ENCODE measurements at places on chromosomes 2 and 18. TPM values are rescaled to one million over a fixed set of nuclear protein-coding genes. Genes with fewer than 3 reads are reported as not detected.

DNA sequence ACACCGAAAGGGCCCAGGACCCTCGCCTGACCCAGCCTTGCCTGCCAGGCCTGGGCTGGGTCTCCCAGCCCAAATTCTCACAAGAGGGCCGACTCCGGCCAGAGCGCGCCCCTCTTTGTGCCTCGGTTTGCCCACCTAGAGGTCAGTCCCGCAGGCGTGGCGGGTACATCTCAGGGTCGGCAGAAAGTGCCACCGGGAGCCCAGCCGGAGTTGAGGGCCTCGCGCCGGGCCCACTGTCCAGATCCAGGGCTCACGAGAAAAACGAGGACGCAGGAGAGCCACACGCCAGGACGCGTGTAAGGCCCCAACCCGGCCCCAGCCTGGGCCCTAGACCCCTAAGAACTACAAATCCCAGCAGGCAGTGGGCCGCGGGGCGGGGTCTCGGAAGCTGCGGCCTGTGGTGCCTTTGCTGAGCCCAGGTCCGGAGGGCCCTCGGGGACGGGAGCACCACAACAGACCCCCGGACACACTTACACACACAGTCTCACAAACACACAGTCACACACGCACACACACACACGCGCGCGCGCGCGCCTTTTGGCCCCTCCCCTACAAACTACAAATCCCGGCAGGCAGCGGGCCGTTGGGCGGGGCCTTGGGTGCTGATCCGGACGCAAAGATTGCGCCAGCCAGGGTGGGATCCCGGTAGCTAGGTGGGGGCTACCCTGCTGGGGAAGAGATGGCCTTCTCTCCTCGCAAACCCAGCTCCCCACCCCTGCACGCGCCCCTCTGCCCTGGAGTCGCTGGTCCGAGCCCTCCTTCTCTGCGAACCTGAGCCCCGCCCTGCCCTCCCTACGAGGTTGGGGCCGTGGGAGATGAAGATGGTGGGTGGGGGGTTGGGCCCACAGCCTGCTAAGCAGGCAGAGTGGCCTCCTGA, at the start of gene SH2D6:
Gene SH2D6 (plus strand): TSS at position 583 of the 877 bp plus-strand sequence. CDS start 10,752 bp downstream, outside the sequence.
- peak within 1 kb of the TSS; percentile 89 for H3K4me3 ChIP-seq
- no peaks in the 10 kb centered on the region for H3K27me3 ChIP-seq
- DNase-seq = peak; percentile 49
- peaks cover 36% of the 10 kb centered on the region for H3K4me1 ChIP-seq
- peak within 1 kb of the TSS; percentile 87 for H3K27ac ChIP-seq
- H3K36me3 ChIP-seq = no peaks in the 10 kb centered on the region

- no peak overlapping the region for H3K27ac ChIP-seq
- DNase-seq = no peak
- H3K4me1 ChIP-seq = no peaks in the 10 kb centered on the region
- H3K27me3 ChIP-seq = no peaks in the 10 kb centered on the region
These were observed 1.6 kb downstream of the TMEM178A start for GRCh38 chr2:39667104-39667885.

GRCh38 chr18:50666536-50666935, 106.6 kb downstream of the MAPK4 start:
- no peaks in the 10 kb centered on the region for H3K36me3 ChIP-seq
- H3K4me1 ChIP-seq = peaks cover 16% of the 10 kb centered on the region
- no peak for DNase-seq
- H3K27ac ChIP-seq = no peak overlapping the region

DNA sequence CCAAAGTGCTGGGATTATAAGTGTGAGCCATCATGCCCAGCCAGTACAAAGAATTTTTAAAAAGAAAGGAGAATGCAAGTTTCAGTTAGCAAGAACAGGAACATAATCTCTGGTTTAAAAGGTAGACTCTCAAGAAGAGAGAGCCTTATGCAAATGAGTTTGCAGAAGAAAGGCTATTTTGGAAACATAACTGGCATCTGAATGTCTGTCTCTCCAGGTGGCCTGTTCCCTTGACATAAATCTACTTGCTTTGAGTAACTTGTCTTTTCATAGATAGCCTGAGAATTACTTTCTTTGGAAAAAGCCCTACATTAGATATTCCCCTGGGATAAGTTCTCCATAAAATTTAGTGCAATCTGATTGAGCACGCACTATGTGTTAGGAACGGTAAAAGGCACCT, 109.6 kb downstream of the ICOS start:
- no peak overlapping the region for H3K4me3 ChIP-seq
- H3K36me3 ChIP-seq = no peaks in the 10 kb centered on the region
- no peaks in the 10 kb centered on the region for H3K4me1 ChIP-seq
- H3K27ac ChIP-seq = no peak overlapping the region
- no peaks in the 10 kb centered on the region for H3K27me3 ChIP-seq
- no peak for DNase-seq

- no peak overlapping the region for H3K4me3 ChIP-seq
- peak overlapping the region; percentile 98 for H3K27ac ChIP-seq
- H3K4me1 ChIP-seq = peaks cover 50% of the 10 kb centered on the region
- no peaks in the 10 kb centered on the region for H3K27me3 ChIP-seq
- DNase-seq = no peak
- peaks cover 12% of the 10 kb centered on the region for H3K36me3 ChIP-seq
These were observed 25.9 kb downstream of the RAMP1 start for GRCh38 chr2:237885111-237885930.

DNA sequence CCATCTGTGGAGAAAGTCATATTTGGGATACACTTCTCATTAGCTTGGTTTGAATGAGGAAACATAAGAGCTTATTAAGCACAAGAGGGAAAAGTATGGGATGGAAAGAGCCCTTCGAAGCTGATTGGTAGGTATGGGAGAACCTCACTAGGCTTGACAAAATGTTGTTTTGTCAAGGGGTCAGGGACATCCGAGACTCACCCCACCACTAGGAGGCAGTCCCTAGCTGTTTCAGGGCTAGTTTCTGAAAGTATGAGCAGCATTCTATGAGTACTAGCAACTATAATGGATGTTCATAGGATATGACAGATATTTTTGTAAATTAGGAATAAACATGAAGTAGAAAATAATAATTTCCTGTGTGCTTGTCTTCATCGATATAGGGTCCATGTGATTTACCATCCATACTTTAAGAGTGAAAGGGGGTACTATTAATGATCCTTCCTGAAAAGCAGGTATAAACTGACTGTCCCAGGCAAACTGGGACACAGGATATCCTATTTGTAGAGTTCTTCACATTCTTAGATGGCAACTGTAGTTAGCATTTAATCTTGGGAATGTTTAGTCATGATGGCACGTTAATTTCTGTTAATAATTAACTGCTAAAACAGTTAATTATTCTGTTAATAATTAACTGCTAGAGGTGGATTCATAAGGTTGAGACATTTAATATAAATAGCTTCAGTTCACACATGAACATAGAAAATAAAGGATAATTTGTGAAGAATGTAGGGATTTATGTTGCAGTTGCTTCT, 28.4 kb downstream of the OTX1 start:
- no peak overlapping the region for H3K4me3 ChIP-seq
- H3K27ac ChIP-seq = no peak overlapping the region
- no peaks in the 10 kb centered on the region for H3K4me1 ChIP-seq
- H3K36me3 ChIP-seq = no peaks in the 10 kb centered on the region
- DNase-seq = no peak

DNA sequence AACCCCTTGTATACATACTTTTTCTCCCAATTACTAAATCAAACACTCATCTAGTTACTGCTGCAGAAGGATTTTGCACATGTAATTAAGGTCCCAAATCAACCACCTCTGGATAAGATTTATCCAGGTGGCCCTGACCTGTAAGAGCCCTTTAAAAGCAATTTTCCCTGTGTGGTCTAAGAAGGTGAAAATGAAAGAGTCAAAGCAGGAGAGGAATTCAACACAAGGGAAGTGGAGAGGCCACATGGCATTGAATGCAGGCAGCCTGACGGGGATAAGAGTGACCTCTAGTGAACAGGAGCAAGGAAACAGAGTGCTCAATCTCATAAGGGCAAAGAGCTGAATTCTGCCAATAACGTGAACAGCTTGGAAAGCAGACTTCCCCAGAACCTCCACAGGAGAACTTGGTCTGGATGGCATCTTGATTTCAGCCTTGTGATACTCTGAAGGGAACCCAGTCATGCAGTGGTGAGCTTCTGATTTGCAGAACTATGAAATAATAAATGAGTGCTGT, 27.2 kb downstream of the PPP3R1 start:
- no peaks in the 10 kb centered on the region for H3K36me3 ChIP-seq
- H3K4me3 ChIP-seq = no peak overlapping the region
- no peaks in the 10 kb centered on the region for H3K27me3 ChIP-seq
- H3K27ac ChIP-seq = no peak overlapping the region

DNA sequence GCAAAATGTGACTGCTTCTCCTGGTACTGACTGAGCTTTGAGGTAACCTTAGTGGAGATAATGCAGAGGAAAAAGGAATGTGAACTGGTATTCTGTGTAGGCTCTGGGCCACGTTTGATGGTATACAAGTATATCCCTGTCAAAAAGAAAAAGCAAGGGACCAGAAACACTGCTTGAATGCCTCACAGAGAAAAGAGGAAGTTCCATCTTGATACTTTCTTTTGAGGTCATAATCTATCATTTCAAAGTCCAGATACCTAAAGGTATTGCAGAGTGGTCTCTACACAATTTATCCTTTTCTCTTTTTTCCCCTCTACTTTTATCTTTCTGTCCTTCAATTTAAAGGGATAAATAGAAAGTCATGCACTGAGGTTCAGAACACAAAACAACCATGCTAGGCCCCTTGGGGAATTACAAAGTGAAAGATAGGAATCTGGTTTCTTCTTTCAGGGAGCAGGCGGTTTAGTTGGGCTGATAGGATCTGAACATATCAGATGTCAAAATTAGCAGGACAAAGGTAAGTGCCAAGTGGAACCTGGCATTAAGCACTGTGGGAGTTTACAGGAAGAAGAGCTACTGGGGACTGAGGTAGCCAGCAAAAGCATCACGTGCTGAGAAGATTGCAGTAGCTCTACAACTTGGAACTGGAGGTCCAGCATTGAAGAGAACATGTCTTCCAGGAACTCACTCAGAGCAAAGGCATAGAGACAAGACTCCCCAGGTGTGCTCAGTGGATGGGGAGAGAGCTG, 121.2 kb downstream of the LYPD6 start:
- H3K4me3 ChIP-seq = no peak overlapping the region
- no peaks in the 10 kb centered on the region for H3K4me1 ChIP-seq
- no peaks in the 10 kb centered on the region for H3K27me3 ChIP-seq

- no peaks in the 10 kb centered on the region for H3K27me3 ChIP-seq
- H3K27ac ChIP-seq = no peak overlapping the region
- H3K4me3 ChIP-seq = no peak overlapping the region
These were observed 163.8 kb downstream of the FAM210A start for GRCh38 chr18:13562494-13563029.

DNA sequence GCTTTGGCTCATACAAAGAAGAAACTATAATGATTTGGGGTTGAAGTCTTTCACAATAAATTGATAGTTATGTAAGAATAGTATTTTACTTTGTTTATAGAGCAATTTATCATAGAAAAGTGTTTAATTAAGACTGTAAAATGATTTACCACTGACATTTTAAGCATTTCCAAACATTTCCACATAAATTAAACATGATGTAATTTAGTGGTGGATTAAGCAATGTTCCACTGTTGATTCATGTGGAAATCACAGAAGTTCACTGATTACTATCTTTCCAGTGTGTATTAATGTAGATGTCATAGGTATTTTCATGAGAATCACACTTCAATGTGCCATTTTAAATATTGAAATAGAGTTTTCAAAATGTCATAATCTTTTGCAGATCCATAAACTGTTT, 40.1 kb upstream of the GRB14 start:
- DNase-seq = no peak
- H3K27me3 ChIP-seq = no peaks in the 10 kb centered on the region
- H3K36me3 ChIP-seq = no peaks in the 10 kb centered on the region
- no peaks in the 10 kb centered on the region for H3K4me1 ChIP-seq
- H3K4me3 ChIP-seq = no peak overlapping the region
- no peak overlapping the region for H3K27ac ChIP-seq

GRCh38 chr2:172972005-172972619, 103.5 kb upstream of the MAP3K20 start:
- H3K4me3 ChIP-seq = no peak overlapping the region
- H3K36me3 ChIP-seq = no peaks in the 10 kb centered on the region
- H3K4me1 ChIP-seq = peaks cover 16% of the 10 kb centered on the region

GRCh38 chr2:25368660-25369059, 26.9 kb upstream of the DNMT3A start:
- no peaks in the 10 kb centered on the region for H3K36me3 ChIP-seq
- no peaks in the 10 kb centered on the region for H3K4me1 ChIP-seq
- H3K27ac ChIP-seq = no peak overlapping the region
- DNase-seq = no peak
- H3K27me3 ChIP-seq = no peaks in the 10 kb centered on the region

- no peak overlapping the region for H3K4me3 ChIP-seq
- DNase-seq = no peak
- H3K27me3 ChIP-seq = no peaks in the 10 kb centered on the region
- no peak overlapping the region for H3K27ac ChIP-seq
These were observed 122.0 kb upstream of the NDUFV2 start for GRCh38 chr18:8980496-8980895.

GRCh38 chr2:103153580-103154284, 391.9 kb downstream of the TMEM182 start:
- DNase-seq = no peak
- H3K4me3 ChIP-seq = no peak overlapping the region
- H3K4me1 ChIP-seq = no peaks in the 10 kb centered on the region

- DNase-seq = no peak
- no peaks in the 10 kb centered on the region for H3K36me3 ChIP-seq
- no peak overlapping the region for H3K27ac ChIP-seq
- H3K27me3 ChIP-seq = no peaks in the 10 kb centered on the region
- peaks cover 3% of the 10 kb centered on the region for H3K4me1 ChIP-seq
These were observed 73.7 kb downstream of the GREB1L start for GRCh38 chr18:21315741-21316197.

DNA sequence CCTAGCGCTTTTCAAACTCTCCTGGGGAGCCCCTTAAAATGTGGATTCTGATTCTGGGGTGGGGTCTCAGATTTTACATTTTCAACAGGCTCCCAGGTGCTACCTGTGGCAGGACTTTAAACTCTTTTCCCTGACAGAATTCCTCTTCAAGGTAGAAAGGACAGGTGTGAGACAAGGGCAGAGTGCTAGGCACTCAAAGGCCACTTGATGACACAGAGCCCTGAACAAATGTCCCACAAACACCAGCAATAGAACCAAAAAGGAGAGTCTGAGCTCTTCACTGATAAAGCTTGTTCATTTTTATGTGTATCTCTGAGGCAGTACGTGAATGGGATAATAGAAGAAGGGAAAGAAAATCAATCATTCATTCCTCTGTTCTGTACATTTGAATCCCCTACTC, 77.7 kb upstream of the PELI1 start:
- no peak for DNase-seq
- H3K4me3 ChIP-seq = no peak overlapping the region
- H3K4me1 ChIP-seq = no peaks in the 10 kb centered on the region
- no peak overlapping the region for H3K27ac ChIP-seq
- no peaks in the 10 kb centered on the region for H3K27me3 ChIP-seq

GRCh38 chr18:22831441-22831904, 101.7 kb upstream of the RBBP8 start:
- H3K27ac ChIP-seq = no peak overlapping the region
- no peak overlapping the region for H3K4me3 ChIP-seq
- H3K36me3 ChIP-seq = no peaks in the 10 kb centered on the region
- H3K4me1 ChIP-seq = no peaks in the 10 kb centered on the region

The CRACDL gene
- 1.9 TPM for total RNA-seq

The AP1S3 gene
- total RNA-seq = 3.0 TPM

The IL1F10 gene
- total RNA-seq = not detected

The CCT4 gene
- 60.5 TPM for total RNA-seq

The MYCN gene
- total RNA-seq = 0.21 TPM

The SRD5A2 gene
- not detected for total RNA-seq

The NPPC gene
- not detected for total RNA-seq

The L3MBTL4 gene
- total RNA-seq = 0.27 TPM

The MEIS1 gene
- total RNA-seq = 58.4 TPM

The RAX gene
- not detected for total RNA-seq

The PRADC1 gene
- 19.9 TPM for total RNA-seq

Measured in thoracic aorta (tissue), 2 donors.